Activated CD8-positive, alpha-beta memory T cell treated with anti-CD3 and anti-CD28 coated beads for 4 hours (primary cell): ENCODE measurements at places on chromosomes 5 and 9.

DNA sequence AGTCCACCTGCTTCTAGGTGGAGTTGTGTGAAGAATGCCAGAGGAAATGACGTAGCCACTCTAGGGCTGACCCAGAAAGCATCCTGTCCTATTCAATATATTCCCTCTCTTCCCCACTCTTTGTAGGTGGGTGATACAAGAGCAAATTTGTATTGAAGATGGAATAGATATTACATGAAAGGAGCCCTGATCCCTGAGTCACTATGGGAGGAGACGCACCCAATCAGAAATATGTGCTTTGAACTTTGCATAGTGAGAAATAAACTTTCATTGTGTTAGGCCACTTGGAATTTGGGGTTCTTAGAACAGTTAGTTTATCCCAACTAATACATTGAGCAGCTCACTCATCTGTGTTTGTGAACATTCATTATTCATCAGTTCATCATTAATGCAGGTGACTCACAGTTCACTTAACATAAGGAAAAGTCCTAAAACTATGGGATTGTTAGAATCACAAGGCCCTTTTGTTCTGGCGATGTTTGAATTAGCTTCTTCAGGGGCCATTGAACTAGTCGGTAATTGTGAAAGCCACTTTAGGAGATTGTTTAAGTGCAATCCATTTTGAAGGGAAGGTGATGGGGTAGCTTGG, 26.9 kb upstream of the NTRK2 start:
- no peak for DNase-seq

DNA sequence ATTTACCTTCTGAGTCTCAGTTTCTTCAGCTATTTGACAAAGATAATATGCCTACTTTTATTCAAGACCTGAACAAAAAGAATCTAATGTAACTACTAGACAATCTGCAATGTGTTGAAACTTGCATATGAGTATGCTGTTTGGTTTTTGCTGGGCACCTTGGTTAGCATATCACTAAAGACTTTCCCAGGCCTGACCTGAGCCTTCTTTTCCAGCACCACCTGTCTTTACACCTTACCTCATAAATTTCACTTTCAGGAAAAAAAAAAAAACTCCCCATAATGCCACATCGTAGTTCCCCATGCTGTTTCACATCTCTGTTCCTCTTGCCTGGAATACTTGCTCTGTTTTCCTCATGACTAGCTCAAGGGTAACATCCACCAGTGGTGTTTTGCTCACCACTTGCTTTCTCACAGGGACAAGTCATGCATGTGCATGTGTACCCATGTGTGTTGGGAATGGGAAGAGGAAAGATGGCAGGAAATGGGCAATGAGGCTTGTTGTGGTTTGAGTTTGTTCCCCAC, 45.6 kb upstream of the TLE4 start:
- no peak for DNase-seq

DNA sequence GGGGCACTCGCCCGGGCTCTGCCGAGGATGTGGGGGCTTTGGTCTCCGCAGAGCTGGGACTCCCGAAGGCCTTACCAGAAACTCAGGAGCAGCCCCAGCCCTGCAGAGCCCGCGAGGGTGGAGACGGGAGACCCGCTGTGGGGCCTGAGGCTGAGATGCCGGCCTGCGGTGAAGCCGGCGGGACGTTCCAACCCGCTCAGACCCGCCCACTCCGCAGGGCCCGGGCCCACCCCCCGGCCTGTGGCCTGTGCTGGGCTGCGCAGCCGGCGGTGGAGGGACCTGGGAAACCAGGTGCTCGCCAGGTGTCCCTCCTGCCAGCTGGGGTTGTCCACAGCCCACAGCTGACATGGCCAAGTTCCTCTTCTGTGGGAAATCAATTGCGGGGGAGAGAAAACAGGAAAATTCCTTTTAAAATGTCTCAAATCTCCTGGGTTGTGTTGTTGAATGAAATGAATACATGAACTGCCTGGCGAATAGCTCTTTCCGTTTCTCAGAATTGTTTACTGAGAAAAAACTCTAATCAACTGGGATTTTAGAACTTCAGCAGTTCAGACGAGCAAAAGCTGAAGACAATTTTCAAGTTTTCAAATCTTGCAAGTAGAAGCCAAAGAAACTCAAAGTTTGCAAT, 49.0 kb upstream of the IRX4 start:
- no peak for DNase-seq

GRCh38 chr5:72390836-72391235, 70.7 kb downstream of the PTCD2 start:
- no peak for DNase-seq

GRCh38 chr5:122067390-122067789, 10.7 kb downstream of the LOX start:
- no peak for DNase-seq

- DNase-seq, result no peak
These were observed 51.5 kb downstream of the MLLT3 start for GRCh38 chr9:20570756-20571155.

GRCh38 chr9:93929231-93929630, 25.9 kb downstream of the BARX1 start:
- DNase-seq, result no peak

GRCh38 chr9:129703667-129704355, 38.4 kb downstream of the PRRX2 start:
- no peak for DNase-seq

DNA sequence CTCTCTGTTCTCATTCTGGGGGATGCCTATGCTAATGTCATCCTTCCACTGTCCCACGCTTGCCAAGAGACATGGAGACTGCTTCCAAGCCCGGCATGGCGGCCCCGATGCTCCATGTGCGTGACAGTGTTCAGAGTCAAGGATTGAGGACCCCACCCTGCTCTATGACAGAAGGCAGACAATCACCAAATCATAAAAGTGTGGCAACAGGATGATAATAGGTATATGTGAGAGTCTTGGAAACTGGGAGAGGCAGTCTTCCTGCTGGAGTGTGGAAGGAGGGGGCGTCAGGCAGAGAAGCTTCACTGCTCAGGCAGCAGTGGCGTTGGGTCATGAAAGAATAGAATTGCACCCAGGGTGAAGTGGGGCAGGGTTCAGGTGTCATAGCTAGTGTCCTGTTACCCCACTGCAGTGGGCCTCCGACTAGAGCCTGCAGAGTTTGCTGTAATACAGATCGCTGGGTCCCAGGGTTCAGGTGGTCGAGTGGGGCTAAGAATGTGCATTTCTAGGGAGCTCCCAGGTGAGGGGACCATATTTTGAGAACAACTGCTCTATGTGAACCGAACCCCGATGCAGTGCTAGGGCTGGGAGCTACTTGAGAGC, 12.5 kb upstream of the GADD45G start:
- DNase-seq, result no peak

- no peak for DNase-seq
These were observed 1.2 kb downstream of the DUSP1 start for GRCh38 chr5:172769616-172770373.

DNA sequence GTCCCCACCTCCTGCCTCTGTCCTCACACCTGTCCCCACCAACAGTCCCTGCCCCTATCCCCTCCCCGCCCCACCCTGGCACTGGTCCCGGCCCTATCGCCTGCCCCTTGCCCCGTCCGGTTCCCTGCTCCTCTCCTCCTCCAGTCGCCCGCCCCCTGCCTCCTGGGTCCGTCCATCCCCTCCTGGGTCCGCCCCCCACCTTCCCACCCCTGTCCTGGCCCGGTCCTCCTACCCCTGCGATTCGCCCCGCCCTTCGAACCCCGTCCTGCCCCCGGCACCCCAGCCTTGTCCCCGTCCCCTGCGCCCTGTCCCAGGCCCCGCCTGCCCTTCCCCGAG, 372 bp downstream of the EDF1 start:
- DNase-seq, result no peak

GRCh38 chr5:175489693-175490443, 11.5 kb downstream of the SFXN1 start:
- no peak for DNase-seq

DNA sequence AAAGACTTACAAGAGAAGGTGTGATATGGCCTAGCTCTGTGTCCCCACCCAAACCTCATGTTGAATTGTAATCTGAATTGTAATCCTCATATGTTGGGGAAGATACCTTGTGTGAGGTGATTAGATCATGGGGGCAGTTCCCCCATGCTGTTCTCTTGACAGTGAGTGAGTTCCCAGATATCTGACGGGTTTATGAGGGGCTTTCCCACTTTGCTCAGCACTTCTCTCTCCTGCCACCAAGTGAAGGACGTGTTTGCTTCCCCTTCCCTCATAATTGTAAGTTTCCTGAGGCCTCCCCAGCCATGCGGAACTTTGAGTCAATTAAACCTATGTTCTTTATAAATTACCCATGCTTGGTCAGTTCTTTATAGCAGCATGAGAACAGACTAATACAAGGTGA, 49.0 kb downstream of the CDO1 start:
- DNase-seq, result no peak

GRCh38 chr5:11607944-11608483, 296.2 kb downstream of the CTNND2 start:
- DNase-seq, result no peak

DNA sequence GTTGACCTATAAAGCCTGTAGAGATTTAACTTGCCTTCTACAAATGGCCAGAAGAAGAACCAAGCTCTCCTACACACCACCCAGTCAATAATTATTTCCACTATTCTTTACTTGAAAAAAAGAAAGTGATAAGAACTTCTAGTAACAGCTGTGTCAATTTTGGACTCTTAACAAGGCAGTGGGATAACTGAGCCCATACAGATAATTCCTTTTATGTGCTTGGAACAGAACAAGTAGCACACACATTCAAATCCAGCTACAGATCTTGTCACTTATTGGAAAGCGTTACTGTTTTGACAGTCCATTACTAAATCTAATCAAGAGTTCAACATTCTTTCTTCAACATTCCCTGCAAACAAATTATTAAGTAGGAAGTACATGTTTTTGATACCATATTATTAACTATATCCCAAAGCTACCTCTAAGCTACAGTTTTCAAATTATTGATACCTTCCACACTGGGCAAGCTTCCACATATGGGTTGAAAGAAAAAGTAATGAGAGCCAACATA, 6.3 kb downstream of the PTGER4 start:
- no peak for DNase-seq

DNA sequence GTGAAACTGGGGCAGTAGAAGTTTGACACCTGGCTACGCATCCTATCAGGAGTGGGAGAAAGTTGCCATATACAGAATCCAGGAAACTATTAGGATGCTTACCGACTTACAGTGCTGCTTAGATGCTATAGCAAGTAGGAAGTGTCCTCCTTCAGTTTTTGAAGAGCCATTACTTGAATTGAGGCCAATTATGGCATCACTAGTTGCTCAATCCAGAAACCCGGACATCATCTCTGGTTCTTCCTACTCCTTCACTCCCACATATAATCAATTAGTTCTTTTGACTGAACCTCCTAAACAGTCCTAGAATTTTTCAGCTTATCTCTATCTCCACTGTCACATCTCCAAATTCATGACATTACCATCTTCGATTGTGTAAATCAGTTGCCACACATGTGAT, 41.8 kb upstream of the UGCG start:
- DNase-seq, result no peak

GRCh38 chr5:179337796-179338676, 7.2 kb downstream of the ADAMTS2 start:
- no peak for DNase-seq

DNA sequence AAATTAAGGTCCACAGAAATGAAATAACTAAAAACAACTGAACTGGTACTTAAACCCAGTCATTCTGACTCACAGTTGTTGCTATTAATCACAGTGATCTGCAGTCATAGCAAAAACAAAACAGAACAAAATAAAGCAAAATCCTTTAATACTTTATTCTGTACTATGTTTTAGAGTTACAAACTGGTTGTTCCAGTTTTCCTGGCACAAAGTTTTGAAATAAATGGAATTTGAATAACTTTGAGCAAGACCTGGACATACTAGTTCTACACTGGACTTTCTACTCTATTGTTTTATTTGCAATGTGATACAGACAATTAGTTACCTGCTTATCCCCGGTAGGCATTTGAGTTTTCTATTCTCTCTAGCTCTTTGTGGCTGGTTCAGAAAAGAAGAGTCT, 147.9 kb downstream of the DMRT2 start:
- no peak for DNase-seq
